Hematopoietic multipotent progenitor cell treated with erythropoietin and hydrocortisone succinate and interleukin-3 and kit ligand, for 6 days (in vitro differentiated cells): ENCODE measurements at places on chromosomes 1 and 21.

GRCh38 chr1:224338150-224338838, 8.3 kb upstream of the NVL start:
- peak; percentile 65 for DNase-seq

DNA sequence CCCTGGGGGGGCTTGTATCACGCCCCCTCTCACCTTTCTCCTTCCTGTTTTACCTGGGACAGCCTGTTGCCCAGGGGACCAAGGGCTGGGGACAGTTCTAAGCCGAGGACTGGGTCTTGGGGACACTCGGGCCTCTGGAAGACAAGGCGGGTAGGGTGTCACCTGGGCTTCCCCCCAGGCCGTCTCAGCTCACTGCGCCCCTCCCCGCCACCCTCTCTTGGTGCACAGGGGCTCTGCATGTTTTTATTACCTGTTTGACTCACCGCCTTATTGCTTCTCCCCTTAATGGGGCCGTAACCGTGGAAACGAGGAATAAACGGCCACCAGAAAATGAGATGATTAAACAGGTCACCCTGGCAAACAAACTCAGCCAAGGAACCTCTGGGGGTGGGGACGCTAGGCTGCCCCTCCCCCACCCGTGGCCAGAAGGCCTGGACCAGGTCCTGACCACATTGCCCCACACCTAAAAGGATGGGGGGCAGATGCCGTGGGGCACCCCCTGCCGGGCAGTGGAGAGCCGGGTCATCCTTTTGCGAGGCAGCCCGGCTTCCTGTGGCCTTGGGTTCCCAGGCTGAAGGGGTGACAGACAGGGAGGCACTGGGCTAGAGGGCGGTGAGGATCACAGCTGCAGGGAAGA, 109.9 kb downstream of the CASZ1 start:
- DNase-seq: no peak

GRCh38 chr1:5601516-5601915, 390.7 kb downstream of the NPHP4 start:
- no peak for DNase-seq

DNA sequence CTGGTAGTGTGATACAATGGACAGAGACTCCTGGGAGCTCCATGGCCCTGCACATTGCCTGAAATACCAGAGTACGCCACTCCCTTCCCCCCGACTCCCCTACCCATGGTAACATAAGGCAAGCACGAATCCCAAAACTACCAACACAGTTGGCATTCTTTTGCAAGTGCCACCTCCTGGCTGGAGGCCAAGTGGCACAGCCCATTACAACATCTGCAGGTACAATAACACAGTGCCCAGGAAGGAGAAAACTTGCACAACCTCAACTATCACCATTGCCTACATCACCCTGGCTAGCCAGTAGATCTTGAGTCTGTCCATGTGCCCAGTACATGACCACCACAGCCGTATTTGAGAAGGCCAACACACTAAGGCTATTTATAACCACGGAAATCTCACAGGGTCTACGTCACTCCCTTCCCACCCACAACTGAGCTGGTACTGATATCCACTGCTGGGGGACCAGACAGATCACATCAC, 11.7 kb downstream of the ADAMTS1 start:
- no peak for DNase-seq

DNA sequence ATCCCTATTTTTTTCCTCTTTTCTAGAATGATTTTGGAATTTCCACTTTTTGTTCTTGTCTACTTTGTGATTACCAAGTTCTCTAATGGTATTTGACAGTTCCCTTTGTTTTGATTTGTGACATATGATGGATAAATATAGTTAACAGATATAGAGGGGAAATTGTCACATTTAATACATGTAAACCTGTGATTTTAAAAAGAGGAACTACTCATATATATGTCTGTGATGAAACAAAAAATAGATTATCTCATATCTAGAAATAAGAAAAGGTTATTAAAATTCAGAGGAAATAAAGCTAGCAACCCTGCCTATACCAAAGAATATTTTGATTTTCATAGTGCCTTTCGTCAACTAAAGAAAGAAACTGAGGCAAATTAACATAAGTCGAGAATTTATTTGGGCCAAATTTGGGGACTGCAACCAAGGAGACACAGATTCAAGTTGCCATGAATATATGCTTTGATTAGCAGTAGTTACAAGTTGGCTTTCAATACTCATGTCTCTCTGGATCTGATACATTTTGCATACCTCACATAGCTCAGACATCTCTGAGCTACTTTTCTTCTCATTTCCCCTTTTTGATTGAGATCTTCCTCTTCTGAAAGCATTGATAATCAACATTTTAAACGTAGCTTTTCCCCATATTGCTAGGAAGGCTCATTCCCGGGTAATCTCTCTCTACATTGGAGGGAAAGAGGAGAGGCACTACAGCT, 15.6 kb upstream of the C21orf91 start:
- no peak for DNase-seq
